ENCODE measurements at places on chromosomes 6 and 20.
A peak's percentile ranks its signal among the peaks of the same experiment; 100 is the strongest.

GRCh38 chr6:113888493-113888892, 31.3 kb downstream of the MARCKS start:
- DNase-seq = no peak

GRCh38 chr6:25606151-25606550, 45.9 kb upstream of the SCGN start:
- no peak for DNase-seq

- no peak for DNase-seq
Measured at GRCh38 chr6:151914484-151914883, 107.0 kb downstream of the ESR1 start.

DNA sequence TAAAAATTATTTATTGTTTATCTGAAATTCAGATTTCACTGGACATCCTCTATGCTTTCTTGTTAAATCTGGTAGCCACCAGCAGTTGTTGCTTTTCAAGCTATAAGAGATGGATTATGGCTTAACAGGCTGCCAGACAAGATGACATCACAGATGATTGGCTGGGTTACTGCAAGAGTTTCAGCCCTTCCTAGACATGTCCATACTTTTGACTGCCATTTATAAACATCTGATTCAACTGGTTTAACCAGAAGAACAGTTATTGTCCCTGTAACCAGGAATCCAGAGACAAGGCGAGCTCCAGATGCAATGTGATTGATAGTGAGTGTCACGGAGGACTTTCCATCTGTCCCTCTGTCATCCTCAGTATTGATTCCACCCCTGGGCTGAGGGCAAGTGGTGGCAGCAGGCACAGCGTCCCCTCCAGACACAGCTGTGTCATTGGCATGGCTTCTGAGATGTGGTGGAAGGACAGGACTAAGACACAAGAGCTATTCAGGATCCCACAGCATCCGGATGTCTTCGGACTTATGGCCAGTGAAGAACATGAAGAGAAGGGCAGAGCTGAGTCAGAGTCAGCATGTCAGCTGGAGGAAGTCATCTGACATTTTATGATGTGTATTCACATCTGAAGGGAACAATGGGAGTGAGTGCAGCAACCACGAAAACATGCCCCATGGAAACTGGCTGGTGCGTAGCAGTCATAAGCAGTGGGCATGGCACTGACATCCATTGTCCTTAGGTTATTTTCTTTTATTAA, 284.5 kb upstream of the CDYL start:
- no peak for DNase-seq

GRCh38 chr20:48794360-48794759, 33.4 kb downstream of the PREX1 start:
- DNase-seq = no peak

DNA sequence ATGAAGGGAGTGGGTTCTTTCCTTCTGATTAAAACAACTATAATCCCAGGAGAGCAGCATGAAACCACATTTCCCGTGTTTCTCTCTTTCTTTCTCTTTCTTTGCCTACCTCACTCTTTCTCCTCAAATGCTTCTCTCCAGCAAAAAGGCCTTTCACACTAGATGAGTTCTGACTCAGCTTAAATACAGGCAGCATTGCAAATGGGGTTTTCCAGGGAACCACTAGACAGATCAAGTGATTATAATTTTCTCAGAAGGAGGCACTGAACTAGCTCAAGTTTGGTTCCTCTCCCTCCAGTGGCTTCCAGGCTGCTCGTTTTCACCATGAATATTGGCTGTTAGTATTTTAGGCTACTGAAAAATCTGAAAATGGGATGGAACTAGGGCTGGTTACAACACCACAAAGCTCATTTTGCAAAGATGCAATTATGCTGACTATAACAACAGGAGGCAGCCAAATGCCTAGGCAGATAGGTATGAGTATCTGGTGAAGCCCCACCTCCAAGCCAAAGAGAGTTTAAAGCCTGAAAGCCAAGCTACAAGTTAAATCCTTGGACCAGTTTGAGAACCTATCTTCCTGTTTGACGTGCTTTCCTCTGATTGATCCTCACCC, 260.0 kb downstream of the MMUT start:
- DNase-seq = no peak

GRCh38 chr6:56808871-56809359, 146.0 kb upstream of the BEND6 start:
- no peak for DNase-seq

- DNase-seq = no peak
Measured at GRCh38 chr6:78089531-78089930, 436.7 kb downstream of the MEI4 start.

DNA sequence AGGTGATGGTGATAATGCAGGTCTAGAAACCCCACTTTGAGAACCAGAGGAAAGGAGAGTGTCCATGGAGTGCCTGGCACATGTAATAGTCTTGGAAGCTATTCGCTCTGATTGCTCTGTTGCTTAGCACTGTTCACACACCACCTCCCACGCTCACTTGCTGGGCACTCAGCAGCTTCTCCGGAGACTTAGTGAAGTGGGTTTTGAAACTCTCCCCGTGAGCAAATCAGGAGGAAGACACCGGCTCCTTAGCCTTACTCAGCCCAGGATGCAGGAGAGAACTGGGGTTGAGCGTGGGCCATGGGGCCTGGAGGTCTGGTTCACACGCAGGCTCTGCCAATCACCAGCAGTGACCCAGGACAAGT, 22.2 kb downstream of the BMP7 start:
- DNase-seq = no peak

DNA sequence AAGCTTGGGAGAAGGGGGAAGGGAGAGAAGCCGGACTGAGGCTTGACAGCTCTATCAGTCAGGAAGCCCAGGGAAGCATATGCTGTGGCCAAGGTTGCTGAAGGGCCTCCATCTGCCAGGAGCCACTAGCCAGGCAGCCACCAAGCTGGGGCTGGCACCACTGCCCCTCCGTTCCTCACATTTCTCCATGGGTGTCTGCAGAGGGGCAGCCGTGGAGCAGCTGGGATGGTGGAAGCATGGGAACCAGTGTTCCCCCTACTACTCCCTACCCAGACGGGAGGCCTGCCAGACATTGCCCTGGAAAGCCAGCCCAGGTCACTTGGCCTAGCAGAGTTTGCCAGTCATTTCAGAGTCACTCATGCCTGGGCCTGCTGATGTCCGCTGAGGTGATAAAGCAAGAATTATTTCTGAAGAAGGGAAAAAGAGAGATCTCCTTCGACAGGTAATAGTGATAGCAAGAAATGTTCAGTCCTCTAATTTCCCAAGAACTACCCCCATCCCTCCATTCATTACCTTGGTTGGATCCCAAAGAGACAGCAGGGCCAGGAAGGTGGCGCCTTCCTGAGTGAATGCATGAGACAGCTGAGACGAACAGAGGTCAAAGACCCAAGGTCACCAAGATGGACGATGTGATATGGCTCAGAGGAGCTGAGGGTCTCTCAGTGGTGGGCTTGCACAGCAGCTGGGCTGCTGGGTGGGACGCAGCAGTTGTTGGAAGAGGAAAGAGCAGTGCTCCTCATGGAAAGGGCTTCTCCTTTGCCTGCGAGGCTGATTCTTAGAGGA, 21.9 kb downstream of the SNPH start:
- no peak for DNase-seq

DNA sequence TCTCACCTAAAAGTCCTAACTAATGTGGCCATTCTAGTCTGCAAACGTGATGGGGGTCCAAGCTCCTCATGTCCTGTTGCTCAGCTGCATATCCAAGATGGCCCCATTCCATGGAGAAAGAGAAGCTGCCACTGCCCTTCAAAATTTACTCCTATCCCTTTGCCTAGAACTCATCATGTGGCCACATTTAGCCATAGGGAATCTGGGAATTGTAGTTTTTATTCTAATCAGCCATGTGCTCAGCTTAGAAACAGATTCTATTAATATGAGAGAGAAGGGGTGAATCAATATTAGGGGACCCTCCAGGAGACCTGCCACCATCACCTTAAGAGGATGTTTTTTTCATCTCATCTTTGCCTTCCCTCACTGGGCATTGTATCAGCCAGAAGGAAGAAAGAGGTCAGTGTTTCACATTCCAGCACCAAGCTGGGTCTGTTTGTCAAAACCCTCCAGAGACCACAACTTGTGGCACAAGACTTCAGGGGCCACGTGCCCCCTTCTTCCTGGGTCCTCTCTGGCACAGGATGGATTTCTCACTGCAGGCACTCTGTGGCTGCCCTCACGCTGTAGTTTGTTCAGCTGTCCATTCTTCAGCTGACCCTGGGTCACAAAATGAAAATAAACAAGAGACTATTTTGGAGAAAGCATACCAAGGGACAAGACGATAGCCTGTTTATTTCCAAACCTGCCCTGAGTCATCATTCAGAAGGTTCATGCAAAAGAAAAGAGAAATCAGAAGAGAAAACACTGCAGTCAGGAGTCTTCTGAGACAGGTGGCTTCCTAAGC, 172.0 kb downstream of the EYA2 start:
- no peak for DNase-seq

GRCh38 chr20:41452226-41452625, 85.6 kb upstream of the EMILIN3 start:
- no peak for DNase-seq

- no peak for DNase-seq
Measured at GRCh38 chr6:159564456-159564855, 128.6 kb downstream of the SOD2 start.

GRCh38 chr6:34332251-34333198, 59.9 kb downstream of the NUDT3 start:
- no peak for DNase-seq

DNA sequence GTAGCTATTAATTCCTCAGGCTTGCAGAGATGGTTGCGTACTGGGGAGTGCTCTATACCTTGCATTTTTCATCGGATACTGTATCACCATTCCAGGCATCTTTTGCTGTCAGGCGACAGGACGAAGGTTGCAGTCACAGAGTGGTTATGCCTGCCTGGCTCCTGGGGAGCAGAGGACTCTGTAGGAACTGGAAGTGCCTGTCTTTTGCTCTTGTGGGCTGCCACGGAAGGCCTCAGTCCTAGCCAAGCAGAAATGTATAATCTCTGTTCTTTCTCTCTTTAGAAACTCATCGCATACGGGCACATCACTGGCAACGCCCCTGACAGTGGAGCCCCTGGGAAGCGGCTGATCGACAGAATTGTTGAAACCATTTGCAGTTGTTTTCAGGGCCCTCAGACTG, 29.5 kb downstream of the ARFGEF2 start:
- DNase-seq = no peak

DNA sequence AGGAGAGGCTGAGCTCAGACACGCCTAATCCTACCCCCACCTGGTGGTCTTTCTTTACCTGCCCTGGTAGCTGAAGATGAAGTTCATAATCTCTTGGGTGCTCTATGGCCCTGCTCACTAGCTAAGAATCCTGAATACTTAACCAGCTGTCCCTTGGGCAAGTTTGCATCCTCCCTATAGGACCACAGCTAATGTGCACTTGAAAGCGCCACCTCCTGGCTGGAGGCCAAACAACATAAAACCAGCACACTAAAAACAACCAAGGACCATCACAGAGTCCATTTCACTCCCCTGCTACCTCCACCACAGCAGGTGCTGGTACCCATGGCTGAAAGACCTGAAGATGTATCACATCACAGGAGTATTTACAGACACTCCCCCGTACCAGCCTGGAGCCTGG, 155.5 kb upstream of the SLC24A3 start:
- DNase-seq = peak; percentile 12

GRCh38 chr6:67449602-67450001, 1185.5 kb upstream of the ADGRB3 start:
- no peak for DNase-seq

DNA sequence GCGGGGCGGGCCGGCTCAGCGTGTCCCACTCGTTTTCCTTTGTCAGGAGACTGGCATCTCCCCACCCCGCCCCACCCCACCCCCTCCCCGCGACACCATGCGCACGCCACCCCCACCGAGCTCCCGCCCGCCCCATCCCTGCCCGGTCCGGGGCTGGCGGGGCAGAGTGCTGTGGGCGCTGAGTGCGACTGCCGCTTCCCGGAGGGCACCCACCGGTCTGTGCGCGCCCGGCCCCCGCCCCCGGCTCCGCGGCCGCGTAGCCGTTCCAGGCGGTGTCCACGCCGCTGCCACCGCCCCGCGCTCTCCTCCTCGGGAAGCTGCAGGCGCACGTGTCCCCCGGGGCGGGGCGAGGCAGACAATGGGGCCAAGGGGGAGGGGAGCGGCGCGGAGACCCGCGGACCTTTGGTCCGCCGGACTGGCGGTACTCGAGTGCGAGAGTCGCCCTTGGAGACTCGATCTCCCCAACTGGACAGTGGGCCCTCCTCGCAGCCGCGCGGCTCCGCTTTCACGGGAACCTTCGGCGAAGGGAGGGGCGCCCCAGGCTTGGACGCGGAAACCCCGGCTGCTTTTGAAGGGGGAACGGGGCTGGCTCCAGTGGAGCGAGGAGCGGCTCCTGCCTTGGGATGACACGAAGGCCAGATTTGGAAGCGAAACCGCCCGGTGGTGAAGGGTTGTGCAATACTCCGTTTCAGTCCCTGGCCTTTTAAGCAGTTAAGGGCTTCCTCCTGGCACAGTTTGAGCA, 1.0 kb upstream of the SYNCRIP start:
- peak; percentile 82 for DNase-seq

GRCh38 chr6:97021194-97021593, 96.7 kb downstream of the KLHL32 start:
- DNase-seq = no peak

DNA sequence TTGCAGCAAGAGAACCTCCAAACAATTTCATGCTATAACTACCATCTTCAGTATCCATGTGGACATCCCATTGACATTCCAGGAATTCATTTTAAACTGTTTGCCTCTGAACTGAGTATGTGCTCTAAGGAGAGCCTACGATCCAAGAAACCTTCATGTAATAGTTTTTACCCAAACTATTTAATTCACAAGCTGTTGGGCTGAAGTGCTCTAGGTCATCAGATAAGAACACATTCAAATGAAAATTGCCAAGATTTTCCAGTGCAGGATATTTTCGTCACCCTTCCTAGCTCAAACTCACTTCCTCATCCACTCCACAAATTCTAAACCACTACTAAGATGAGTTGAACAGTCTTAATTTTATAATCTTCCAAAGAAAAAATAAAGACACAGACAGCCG, 12.8 kb downstream of the RSPO3 start:
- no peak for DNase-seq

DNA sequence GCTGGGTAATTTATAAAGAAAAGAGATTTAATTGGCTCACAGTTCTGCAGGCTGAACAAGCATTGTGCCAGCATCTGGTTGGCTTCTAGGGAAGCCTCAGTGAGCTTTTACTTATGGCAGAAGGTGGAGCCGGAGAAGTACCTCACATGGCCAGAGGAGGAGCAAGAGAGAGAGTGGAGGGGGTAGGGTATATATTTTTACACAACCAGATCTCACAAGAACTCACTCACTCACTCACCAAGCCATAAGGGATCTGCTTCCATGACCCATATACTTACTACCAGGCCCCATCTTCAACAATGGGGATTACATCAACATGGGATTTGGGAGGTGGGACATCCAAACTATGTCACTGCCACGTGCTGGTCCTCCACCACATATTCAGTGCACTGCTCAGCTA, 152.6 kb upstream of the PRND start:
- DNase-seq = no peak

- no peak for DNase-seq
Measured at GRCh38 chr6:97023982-97024381, 99.5 kb downstream of the KLHL32 start.

DNA sequence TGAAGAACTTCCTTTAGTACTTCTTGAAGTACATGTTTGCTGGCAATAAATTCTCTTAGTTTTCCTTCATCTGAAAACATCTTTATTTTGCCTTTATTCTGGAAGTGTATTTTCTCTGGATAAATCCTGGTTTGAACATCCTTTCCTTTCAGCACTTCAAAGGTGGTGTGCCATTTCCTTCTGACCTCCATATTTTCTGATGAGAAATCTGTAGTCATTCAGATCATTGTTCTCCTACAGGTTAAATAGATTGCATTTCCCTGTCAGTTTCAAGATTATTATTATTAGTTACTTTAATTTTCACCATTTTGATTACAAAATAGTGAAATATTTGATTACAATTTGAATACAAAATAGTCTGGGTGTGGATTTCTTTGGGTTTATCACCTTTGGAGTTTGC, 134.5 kb downstream of the CDH26 start:
- no peak for DNase-seq
